NCI-H1436 (cell line): ENCODE measurements at places on chromosomes 1 and 21.

- DNase-seq: no peak
These were observed 586 bp downstream of the COL24A1 start for GRCh38 chr1:86155807-86156565.

DNA sequence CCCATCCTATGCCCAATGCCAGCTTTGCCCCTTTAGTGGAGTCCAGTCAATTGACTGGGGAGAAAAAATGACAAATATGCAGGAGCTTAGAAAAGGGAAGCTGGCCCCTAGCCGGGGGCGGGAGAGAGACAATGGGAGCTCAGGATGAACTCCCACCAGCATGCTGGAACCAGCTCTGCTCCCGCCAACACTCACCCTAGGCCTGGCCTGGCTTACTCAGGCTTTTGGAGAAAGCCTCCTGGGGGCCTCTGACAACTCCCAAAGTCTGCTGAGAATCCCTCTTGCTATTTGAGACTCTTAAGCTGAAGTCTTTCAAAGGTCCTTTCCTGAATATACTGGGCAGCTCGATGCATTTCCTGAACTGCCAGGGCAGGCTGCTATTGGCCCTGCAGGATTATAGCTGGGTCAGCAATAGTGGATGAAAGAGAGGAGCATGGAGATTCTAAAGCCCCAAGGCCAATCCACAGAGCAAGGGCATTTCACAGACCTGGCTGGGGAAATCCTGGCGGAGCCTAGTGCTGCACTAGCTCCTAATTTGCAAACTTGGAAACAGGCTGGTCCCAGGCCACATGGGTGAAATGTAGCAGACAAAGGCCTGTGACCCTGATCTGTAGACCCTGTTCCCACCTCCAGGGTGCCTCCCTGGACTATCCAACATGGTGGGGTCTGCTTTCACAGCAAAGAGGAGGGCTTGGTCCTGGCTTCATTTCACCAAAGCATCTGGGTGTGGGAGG is 35.7 kb upstream of the CLSTN1 start:
- DNase-seq: no peak

- no peak for DNase-seq
These were observed 30.8 kb downstream of the RNF19B start for GRCh38 chr1:32933742-32934322.

DNA sequence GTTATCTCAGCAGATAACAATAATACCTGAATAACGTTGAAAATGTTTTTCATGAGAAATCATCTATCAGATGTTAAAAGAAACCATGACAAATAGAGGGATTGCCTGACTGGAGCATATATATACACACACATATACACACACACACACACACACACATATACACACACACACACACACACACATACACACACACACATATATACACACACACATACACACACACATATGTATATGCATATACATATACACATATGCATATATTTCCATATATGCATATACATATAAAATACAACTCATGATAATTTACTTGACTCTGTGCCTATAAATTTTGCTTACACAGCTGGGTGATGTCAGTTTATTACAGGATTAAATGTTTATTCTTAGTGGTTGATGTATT is 847.3 kb upstream of the ADAMTS5 start:
- DNase-seq: no peak

DNA sequence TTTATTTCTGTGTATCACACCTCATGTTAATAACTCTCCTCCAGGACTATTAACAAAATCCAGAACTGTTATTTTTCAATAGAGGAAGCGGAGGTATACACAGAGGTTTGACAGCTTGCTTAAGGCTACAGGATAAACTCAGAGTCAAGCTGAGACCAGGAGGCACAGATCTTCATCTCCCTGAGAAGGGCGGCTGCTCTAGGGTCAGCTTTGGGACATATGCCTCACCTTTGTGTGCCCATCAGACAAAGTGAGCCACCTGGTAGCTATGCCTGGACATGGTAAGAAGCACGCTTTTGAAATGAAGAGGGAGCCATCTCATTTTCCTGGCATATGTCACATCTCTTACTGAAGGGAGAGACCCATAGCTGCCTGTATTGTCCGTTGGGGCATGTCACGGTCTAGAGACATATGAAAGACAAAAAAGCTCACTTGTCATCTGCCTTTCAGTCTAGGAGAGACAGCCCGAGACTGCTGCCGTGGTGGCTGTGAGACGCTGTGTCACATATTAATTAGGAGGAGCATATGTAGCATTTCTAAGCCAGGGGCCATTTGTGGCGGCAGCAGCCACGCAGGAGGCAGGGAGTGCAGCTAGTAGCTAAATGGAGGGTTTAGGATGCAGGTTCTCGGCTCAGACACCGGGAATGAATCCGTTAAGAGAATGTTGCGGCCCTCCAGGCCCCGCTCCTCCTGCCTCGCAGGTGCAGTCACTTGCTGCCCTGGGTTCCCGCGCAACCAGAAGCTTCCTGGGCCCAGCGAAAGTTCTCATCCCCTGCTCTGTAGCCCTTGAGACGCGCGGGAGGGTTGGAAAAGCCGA is 161.3 kb upstream of the C1orf21 start:
- DNase-seq: no peak

DNA sequence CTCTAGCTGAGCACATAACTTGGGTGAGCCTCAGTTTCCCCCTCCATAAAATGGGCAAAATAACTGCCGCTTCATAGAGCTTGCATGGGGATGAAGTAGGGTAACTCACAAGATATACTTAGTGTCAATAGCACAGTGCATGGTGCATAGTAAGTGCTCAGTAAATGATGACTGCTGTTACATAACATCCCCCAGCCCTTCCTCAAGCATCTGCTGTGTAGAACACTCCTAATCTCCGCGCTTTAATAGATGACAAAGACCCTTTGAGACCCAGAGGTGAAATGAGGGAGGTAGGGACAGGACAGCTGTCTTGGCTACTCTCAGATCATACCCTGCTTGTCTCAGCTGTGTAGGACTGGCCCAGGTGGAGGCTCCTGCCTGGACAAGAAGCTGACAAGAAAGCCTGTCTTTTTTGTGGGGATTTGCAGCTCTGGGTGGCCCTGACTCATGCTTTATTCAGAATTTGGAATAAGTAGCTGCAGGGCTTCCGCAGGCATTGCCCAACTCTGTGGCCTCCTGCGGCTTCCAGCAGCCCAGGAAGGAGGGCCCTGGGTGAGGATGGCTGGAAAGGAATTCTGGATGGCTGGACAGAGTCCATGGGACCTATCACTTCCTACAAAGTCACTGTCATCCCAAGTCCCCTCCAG is 20.7 kb upstream of the PADI4 start:
- no peak for DNase-seq

DNA sequence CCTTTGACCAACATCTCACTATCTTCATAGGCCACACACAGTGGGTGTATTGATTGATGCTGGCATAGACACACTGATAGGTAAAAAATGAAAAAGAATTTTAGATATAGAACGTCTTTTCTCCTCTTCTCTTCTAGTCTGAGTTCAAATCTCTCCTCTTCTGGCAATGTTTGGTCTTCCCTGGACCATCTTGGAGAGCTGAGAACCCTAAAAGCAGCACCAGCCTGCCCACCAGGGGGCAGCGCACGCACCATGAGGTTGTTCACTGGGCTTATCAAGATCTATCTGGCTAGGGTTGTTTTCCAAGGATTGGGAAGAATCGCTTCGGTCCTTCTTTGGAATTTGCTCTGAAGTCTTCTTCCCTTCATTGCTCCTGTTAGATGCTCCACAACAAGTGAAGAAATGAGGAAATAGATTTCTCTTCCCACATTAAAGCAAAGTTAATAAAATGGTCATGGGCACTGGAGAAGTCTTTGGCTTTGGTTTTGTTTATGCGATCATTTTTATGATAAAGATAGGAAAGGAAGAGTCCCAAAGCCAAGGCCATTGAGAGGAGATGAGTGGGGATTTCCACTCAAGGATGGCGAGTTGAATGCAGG is 104.0 kb upstream of the OLIG2 start:
- DNase-seq: no peak

DNA sequence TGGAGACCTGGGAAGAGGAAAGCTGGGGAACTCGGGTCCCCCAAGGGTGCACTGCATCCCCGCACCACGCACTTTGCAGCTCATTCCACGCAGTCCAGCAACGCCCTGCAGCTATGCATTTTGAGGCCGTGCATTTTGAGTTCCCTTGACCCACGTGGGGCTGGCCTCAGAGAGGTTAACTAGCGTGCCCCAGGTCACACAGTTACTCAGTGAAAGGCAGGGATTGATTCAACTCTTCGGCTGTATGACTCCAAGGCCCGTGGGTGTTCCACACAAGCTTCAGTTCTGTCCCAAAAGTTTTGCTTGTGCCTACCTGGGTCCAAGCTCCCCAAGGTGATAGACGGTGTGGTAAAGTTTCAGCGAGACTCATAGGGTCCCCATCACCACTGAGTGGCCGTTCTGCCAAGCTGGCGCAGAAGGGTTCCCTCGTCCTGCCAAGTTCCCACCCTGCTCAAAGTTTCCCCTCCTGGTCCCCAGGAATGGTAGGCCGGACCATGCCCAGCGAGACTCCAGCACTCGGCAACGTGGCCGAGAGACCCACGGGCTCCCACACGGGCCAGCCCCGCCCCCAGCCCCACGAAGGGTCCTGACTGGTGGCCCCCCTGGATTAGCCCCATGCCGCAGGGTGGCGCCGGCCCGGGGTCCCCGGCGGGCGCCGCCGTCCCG is 611 bp downstream of the HSPG2 start:
- no peak for DNase-seq

DNA sequence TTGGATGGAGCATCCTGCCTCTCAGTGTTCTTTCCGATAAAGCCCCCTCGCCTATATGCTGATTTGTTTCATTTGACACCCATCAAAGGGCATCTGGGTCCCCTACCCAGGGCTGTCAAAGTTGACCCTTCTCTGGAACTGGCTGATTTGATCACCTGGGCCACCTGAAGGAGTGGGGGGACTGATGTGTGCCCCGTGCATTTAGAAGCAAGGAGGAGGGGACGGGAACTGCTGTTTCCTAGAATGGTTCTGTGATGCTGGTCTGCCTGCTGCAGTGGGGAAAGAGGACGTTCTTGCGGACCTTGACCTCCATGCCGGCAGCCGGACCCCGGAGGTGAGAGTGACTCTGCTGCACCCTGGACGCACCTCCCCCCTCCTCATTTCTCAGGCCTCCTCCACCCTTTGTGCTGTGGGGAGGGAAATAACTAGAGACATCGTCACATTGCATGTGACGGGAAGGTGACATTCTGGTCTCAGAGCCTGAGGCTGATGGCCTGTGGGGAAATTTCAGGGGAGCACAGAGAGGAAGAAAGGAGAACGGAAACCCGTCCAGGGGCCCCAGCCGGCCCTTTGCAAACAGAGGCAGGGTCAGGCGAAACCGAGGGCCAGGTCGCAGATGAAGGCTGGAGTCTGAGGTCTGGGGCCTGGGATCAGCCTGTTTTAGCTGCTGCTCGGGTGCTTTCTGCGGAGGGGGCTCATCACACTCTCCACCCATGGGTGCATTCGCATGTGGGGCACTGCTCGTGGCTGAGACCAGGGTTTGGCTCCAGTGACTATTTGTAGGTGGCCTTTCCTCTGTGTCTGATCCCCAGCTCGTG is 25.7 kb downstream of the CRYAA start:
- DNase-seq: no peak

DNA sequence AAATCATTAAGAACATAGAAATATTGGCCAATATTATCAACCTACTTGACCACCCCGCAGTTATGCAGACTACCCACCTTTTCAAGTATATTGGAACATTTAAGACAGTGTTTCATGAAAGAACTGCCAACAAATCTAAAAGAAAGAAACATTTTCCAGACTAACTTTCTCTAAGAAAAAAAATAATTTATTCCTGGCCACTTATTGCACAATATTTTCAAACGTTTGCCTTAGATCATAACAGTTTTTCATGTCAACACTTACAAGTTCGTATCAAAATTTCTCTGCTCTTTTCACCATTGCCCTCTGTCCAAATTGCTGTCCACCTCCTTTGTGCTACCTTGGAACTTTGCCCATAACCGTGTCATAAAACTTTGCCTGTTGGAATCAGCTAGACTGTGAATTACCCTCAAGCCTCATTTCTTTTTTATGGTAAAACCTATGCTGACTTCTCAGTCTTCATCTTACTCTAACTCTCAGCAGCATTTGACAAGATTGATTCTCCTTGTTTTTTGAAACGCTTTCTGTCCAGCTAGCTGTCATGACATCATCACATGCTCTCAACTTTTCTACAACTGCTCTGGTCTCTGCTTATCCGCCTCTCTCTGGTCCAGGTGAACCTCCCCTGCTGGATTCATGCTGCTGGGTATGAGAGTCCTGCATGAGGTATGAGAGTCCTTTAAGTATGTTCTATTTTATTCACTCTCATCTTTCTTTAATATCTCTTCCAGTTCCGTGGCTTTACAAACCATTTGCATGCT is 92.8 kb upstream of the CHRM3 start:
- DNase-seq: no peak

- peak; percentile 65 for DNase-seq
These were observed 8.1 kb upstream of the TMEM183A start for GRCh38 chr1:202998836-202999750.

DNA sequence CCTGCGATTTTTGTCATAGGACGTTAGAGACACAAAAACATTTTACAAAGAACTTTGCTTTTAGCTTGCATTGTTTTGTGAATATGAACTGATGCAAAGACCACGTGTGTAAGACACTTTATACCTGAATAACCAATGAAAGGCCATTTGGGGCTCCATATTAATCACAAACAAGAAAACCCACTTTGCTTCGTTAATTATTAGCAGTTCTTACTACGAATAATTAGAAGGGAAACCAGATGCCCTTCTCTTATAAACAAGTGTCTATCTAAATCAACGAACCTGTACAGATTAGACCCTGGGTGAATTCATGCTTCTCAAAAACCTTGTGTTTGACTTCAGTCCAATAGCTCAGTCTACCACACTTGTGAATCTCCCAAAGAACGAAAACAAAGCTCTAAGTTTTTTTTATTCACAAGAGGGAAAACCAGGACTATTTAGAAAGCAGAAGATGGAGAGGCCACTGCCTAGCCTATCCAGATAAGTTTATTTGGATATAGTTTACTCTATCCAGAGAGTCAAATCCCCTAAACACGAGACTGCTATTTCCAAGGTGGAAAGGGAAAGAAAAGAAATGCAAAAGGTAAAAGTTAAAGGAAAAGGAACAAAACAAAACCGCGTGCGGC is 897 bp downstream of the CYYR1 start:
- no peak for DNase-seq

- DNase-seq: no peak
These were observed 60.7 kb downstream of the PRKAB2 start for GRCh38 chr1:147111381-147112130.

DNA sequence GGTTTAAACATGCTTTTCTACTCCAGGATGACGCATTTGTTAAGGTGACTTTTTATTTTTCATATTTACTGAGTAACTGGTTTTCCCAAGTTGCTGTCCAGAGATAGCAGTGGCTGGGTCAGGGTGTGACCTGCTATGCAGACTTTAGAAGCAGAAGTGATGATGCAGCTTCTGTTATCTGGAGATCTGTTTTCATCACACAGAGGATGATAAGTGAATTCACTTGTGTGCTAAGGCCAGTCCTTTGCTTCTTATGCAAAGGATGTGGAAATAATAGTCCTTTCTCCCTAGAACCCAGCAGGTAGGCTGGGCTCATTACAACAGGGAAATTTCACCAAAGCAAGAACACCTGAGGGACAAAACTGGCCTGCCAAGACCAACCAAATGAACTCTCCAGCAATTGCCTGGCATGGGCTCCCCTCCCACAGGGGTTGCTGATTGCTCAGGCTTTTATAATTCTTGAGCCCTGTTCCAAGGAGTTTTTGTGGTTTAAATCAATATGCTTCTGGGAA is 97.8 kb upstream of the LPGAT1 start:
- DNase-seq: peak; percentile 89

- no peak for DNase-seq
These were observed 37.7 kb upstream of the IFNLR1 start for GRCh38 chr1:24224761-24225160.

GRCh38 chr1:150613061-150613920 is 16.1 kb downstream of the ENSA start:
- peak; percentile 22 for DNase-seq

- DNase-seq: no peak
These were observed 88.2 kb downstream of the GABPA start for GRCh38 chr21:25822981-25823380.
